ENCODE measurements at places on chromosomes 16 and 17.

DNA sequence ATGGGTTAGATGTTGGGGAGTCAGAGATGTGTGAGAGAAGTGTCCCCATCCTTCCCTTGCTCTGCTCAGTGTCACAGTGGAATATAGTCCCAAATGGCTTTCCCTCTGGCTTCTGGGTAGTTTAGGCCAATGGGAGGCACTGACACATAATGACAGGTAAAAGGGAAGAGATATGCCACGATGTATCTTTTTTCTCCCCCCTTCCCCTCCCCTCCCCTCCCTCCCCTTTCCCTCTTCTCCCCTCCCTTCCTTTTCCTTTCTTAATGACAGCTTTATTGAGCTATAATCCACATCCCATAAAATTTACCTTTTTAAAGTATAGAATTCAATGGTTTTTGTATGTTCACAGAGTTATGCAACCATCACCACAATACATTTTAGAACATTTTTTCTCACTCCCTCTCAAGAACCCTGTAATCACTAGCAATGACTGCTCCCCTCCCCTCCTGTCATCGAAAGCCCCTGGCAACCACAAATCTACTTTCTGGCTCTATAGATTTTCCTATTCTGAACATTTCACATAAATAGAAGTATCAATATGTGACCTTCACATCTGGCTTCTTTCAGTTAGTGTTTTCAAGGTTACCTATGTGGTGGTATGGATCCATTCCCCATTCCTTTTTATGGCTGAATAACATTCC lies 617 bp upstream of the CCR7 start:
- DNase-seq, result no peak

- DNase-seq, result peak; percentile 23
Observed at GRCh38 chr16:75390926-75391653, 42.2 kb downstream of the CFDP1 start.

DNA sequence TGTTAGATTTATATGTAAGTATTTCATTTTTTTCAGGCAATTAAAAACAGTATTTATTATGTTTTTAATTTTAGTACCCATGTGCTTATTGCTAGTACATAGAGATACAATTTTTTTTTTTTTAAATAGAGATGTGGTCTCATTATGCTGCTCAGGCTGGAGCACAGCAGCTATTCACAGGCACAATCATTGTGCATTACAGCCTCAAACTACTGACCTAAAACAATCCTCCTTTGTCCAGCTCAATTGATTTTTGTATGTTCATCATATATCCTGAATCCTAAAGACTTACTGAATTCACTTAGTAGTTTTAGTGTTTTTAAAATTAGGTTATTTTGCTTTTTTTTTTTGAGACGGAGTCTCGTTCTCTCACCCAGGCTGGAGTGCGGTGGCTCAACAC lies 26.3 kb downstream of the SPECC1 start:
- DNase-seq, result no peak

- DNase-seq, result no peak
Observed at GRCh38 chr17:33285413-33285812, 7.7 kb downstream of the ASIC2 start.

DNA sequence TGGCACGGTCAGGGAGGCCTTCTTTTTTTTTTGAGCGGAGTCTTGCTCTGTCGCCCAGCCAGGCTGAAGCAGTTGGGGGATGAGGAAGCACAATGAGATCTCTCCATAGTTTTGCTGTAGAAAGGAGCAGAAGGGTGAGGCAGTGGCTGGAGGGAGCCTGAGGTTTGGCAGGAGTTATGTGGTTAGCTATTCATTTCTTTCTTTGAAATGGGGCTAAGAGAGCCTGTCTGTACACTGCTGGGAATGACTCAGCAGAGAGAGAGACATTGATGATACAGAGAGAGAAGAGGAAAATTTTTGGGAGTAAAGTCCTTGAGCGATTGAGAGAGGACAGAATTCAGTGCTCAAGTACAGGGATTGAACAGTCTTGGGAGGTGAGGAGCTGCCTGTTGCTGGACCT lies 22.1 kb downstream of the NOS2 start:
- no peak for DNase-seq

DNA sequence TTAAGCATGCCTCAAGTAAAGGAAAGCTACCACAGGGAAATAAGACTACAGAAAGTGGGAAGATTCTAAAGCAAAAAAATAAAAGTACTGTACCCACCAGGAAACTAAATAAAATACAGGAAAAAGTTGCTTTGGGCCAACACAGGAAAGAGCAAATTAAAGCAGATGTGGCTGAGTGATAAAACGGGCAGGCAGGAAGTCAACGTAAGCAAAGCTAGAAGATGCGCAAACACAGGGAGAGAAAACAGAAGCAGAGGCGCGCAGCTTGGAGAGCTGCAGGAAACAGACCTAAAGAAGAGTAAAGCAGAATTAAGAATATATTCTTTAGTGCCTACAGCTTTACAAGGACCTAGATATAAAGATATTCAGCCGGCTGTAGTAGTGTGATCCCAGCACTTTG lies 21.7 kb downstream of the USP36 start:
- DNase-seq, result peak; percentile 92

- peak; percentile 87 for DNase-seq
Observed at GRCh38 chr17:47324224-47325020, 667 bp downstream of the EFCAB13 start.

GRCh38 chr16:50478773-50479149 lies 69.4 kb upstream of the NKD1 start:
- DNase-seq, result no peak

- DNase-seq, result no peak
Observed at GRCh38 chr16:11138769-11139325, 117.2 kb downstream of the SOCS1 start.

DNA sequence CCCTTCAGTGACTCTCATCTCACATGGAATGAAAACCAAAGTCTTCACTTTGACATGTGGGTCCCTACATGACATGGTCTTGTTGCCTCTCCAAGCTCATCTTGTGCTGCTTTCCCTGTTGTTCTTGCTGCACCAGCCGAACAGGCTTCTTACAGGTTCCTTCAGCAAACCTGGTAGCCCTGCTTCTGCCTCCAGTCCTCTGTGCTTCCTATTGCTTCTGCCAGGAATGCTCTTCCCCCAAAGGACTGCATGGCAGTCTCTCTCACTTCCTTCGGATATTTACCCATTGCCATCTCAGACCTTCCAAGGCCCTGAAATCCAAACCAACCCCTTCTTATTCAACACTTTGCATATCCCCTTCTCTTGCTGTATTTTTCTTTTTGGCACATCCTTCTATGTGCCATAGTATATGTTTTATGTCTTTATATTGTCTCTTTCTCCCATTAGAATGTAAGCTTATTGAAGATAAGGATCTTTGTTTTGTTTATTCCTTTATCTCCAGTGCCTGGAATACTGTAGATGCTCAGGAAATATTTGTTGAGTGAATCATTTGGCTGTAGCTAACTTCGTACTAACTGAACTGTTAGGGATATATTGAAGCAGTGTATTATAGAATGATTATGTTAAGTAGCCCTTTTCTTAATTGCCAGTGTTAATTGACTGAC lies 57.9 kb upstream of the SLC12A3 start:
- peak; percentile 81 for DNase-seq

GRCh38 chr16:68658341-68658973 lies 13.3 kb downstream of the CDH3 start:
- DNase-seq, result no peak

DNA sequence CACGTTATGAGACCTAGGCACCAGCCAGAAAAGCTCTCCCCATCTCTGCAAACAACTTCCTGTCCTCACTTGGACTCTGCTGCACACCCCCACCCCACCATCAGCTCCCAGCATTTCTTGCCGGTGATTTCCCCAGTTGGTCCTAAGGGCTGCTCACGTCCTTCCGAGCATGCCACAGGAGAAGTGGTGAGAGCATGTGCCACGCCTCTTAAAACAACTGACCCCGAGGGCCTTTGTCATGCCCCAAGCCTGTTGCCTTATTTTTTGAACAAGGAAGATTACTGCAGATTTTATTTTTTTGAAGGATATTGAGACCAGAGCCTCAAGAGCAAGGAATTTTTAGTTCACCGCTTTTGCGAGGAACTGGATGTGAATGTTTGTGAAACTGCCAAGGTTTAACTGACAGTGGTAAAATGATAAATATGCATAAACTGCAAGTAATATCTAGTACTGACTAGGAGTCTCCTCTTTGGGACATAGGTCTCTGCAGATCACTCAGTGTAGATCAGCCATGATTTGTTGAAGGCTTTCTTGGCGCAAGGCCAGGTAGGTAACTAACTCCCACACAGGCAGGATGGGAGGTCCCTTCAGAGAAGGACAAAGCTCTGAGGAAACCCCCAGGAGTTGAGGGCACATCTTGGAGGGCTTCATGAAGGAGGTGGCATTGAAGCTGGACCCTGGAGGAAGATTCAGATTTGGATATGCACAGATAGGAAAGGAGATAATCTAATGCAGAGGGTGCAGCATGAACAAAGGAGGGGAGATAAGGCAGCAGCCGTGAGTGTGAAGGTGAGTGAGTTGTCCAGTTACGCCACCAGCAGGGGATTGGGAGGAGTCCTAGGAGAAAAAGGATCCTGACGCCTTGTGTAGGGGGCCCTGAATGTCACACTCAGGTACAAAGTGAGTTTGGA lies 44.7 kb downstream of the TMEM132E start:
- no peak for DNase-seq

GRCh38 chr17:63826468-63827001 lies 696 bp upstream of the PSMC5 start:
- no peak for DNase-seq

- no peak for DNase-seq
Observed at GRCh38 chr17:68296217-68297191, 5.2 kb downstream of the ARSG start.

- no peak for DNase-seq
Observed at GRCh38 chr16:4664538-4665418, 28.6 kb upstream of the NUDT16L1 start.

DNA sequence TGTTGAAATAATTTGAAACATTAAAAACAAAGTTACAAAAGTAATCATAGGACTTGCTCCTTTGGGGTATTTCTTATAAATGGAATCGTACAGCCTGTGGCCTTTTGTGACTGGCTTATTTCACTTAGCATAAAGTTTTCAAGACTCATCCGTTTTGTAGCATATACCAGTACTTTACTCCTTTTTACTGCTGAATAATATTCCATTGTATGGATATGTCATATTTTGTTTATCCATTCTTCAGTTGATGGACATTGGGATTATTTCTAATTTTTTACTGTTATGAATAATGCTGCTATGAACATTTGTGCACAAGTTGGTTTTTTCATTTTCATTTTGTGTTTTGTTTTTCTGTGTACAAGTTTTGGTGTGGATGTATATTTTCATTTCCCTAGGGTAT lies 30.0 kb upstream of the RHBDL3 start:
- DNase-seq, result no peak
